ENCODE measurements at places on chromosomes 6 and 20.

- no peak for DNase-seq
These were observed at the start of gene SGK1 for GRCh38 chr6:134317471-134318131. Gene SGK1 (minus strand): TSS chr6:134318112. CDS start chr6:134317460, 652 bp downstream.

DNA sequence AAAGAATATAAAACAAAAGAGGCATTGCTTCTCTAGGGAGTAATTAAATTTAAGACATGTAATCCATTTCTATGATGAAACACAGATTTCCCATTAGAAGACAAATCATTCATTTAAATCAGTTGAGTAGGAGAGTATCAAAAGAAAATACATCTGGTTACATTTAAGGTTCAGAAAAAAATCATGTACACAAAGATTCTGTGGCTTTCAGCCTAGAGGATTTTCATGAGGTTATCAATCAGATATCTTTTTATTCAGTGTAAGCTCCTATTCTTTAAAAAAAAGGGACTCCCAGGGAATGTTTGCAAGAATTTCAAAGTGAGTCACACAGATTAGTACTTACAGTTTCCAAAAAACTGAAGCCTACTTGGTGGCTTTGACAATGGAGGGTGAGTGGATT, 24.9 kb downstream of the COL21A1 start:
- no peak for DNase-seq

DNA sequence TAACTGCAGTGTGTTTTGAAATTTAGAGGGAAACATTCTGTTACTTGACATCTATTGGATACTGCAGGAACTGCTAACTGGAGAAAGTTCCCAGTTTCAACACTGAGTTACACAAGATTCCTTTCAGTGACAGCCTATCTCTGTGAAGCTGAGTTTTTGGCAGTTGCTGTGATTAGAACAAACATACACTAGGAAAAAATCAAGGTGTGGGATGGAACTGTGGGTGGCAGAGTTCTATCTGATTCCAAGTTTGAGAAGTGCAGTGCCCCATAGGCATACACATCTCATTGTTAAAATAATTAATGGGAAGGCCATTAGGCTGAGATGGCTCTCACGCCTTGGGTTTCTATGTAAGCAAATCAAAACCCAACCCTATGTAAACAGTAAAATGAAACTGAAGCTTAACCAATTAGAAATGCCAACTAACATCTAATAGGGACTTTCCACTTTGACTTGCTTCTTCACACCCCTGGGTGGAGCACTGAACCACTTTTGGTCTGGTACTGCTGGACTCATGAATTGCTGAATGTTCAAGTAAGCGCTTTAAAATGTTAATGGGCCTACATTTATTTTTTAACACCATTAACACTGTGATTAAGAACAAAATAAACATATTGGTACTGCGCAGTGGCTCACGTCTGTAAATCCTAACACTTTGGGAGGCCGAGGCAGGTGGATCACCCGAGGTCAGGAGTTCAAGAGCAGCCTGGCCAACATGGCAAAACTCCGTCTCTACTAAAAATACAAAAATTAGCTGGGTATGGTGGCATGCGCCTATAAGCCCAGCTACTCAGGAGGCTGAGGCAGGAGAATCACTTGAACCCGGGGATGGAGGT, 55.2 kb upstream of the TBC1D7 start:
- no peak for DNase-seq

GRCh38 chr20:52965380-52965779, 6.8 kb upstream of the TSHZ2 start:
- DNase-seq, result no peak

GRCh38 chr20:4344670-4345069, 329.3 kb upstream of the RNF24 start:
- no peak for DNase-seq

- no peak for DNase-seq
These were observed 43.2 kb downstream of the ELMO2 start for GRCh38 chr20:46362921-46363867.

GRCh38 chr20:10061641-10062040, 26.9 kb downstream of the ANKEF1 start:
- no peak for DNase-seq

GRCh38 chr6:116191881-116192280, 62.0 kb downstream of the TSPYL4 start:
- DNase-seq, result no peak

- DNase-seq, result no peak
These were observed 26.7 kb upstream of the AKIRIN2 start for GRCh38 chr6:87728706-87729105.

GRCh38 chr6:7390226-7390878, 744 bp downstream of the RIOK1 start:
- DNase-seq, result no peak

DNA sequence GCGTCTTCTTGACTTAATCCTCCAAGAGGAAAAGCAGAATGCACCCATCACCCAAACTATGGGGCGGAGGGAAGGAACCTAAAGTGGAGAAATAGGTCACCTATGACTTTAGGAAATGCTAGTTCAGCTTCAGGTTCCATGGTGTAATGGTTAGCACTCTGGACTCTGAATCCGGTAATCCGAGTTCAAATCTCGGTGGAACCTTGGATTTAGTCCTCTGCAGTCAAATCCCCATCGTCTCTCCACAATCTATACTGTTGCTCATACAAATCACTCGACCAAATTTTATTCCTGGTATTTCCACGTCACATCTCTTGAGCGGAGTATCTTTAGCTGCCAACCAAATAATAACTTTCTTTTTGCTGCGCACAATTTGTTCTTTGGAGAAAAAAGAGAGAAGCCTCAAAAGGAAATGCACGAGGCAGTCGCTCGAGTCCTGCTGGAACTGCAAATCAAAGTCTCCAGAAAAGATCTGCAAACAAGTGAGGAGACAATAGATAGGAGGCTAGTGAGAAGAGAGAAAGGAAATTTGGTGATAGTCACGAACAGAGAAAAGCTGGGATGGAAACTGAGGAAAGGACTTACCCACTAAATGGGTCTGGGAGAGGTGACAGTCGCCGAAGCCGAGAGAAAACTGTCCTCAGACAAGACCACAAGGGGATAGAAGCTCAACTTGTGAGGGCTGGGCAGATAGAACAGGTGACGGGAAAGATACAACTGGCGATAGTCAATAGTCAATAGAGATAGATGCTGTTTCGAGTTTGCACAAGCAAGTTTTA, 16.6 kb downstream of the POM121L2 start:
- DNase-seq, result no peak
